ENCODE measurements at places on chromosomes 1 and 21.

DNA sequence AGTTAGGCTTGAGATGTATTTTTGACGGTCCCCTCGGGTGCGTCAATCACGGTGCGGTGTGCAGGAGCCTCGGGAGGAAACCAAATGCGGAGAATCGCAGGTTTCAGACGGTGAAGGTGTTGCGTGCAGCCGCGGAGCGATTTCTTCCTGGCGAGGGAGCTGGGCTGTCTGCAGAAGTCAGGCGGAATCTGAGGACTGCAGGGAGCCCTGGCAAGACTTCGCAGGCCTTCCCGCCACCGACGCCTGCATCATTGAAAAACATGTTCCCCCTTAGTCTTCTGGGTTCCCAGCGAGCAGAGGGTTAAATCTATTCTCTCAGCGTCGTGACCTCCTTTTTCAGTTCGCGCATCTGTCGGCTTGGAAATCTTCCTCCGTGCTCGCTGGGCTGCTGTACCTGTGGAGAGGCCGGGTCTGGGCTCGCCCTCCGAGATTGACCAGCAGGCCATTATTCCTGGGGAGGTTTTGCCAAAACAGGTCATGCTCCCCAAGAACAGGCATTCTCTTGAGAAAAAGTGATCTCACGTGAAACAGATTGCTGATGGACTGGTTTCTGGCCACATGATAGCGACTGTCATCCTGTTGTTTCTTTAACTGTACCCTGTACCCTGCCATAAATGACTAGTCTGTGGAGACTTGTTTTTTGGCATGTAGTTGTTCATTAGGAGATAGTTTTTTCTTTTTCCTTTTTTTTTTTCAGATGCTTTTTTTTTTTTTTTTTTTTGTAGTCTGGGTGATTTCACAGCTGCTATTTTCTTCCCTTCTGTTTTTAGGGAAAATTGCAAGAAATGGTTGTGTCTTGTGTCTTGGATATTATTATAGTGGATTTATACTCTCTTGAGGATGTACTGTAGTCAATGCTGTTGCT lies 894 bp downstream of the EPB41 start:
- DNase-seq: peak; percentile 5

DNA sequence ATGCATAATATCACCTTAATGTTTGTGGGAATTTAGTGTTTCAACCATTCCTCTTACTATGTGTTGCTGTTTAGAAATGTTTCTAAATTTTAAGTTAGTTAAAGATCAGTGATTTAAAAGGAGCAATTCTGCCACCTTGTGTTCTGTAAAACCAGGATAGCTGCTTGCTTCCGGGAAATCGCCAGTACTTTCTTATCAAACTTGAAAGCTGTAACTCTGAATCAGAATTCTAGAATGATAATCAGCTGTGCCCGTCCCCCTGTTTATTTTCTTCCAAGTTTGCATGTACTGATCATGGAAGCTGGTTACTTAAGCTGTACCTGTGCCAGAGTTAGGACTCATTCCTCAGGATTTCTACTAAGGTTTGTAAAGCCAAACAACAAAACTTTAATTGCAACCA lies 656.4 kb downstream of the LTN1 start:
- no peak for DNase-seq

DNA sequence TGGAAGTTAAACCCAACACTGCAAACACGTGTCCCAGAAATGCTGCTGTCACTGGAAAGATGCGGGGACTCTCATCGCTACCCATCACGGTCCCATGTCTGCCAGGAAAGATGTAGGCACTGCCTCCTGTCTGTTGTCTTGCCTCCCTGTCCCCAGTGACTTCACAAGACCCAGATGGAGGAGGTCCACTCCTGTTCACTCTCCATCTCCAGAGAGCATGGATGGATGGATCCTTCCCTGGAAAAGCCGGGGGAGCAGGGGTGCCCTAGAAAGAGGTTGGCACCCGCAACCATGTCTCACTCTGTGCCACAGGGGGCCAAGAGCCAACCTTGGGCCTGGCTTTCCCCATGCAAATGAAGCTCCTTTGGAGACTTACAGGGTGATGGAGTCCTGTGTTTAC lies 135.5 kb downstream of the GLIS1 start:
- DNase-seq: no peak

- no peak for DNase-seq
Observed at GRCh38 chr1:237394281-237394680, 352.3 kb downstream of the RYR2 start.

DNA sequence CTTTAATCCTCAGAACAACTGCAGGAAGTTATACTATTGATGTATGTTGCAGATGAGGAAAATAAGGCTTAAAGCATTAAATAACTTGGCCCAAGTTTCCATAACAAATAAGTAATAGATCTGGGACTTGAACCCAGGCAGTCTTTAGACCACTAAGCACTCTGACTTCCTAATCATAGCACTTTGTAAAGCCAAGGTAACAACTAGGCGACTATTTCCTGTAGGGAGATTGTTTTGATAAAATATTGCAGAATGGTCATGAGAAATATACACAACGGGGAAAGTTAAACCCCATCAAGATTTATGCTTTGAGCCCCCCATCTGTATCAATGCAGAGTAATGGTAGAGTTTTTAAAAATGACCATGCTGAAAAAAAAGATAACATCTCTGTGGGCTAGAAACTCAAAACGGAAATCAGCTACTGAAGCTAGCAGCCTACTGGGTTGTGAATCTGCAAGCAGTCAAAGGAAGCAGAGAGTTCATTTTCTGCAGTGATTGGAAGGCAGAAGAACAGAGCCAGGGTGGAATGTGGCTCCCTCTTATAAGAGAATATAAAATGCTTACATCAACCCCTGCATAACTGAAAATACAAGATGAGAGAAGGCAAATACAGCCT lies 111.2 kb upstream of the OLIG2 start:
- DNase-seq: no peak

DNA sequence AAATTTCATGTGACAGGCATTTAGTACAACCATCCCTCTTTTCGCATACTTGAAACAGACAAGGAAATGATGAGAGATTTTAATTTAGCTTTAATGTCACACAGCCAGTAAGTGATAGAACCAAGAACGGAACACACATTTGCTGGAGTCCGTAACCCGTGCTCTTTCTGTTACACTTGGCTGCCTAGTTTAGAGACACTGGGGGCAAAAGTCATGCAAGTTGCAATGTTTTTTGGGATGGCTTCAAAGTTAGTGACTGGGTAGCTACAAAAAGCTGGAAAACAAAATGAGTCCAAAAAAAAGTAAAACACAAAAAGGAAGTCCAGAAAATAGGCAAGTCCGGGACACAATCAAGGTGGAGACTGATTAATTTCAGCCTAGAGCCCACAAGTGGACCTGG lies 5.9 kb downstream of the NID1 start:
- no peak for DNase-seq

- DNase-seq: peak; percentile 39
Observed at GRCh38 chr1:98048244-98048643, 127.4 kb upstream of the DPYD start.

DNA sequence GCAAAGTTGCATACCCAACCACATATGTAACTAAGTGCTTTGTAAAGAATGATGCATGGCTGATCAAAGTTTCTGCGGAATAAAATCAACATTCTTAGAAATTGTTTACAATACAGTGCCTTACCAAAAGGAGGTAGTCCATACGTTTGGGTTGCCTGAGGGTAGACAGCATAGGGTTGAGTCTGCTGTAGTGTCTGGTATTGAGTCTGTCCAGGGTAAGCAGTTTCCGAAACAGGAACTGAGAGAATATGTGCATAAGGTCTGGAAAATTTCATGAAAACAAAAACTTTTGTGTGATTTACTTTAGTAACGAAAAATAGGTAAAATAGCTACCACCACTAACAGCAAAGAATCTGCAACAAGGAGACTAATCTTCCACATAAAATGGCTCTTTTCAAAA lies 53.0 kb downstream of the EYA3 start:
- no peak for DNase-seq

DNA sequence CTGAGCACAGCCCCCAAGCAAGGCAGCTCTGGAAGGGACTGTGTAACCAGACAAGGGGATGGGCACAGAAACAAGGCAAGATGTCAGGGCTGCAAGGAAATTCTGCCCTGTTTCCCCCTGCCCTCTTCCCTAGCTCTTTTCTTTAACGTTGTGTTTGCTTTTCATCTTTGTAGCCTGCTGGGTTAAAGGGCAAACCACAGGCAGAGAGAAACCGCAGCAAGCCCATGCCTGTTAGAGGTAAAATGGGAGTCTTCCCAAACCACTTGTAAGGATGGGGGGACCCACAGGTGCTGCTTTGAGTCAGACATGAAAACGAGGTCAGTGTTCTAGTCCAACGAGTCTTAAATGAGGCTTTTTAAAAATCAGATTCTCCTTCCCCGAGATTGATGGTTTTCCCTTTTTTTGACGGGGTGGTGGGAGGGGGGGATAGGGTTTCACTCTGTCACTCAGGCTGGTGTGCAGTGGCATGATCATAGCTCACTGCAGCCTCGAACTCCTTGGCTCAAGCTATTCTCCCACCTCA lies 13.3 kb downstream of the TGFBR3 start:
- no peak for DNase-seq

- DNase-seq: no peak
Observed at GRCh38 chr1:195981448-195982139, 626.6 kb downstream of the KCNT2 start.

DNA sequence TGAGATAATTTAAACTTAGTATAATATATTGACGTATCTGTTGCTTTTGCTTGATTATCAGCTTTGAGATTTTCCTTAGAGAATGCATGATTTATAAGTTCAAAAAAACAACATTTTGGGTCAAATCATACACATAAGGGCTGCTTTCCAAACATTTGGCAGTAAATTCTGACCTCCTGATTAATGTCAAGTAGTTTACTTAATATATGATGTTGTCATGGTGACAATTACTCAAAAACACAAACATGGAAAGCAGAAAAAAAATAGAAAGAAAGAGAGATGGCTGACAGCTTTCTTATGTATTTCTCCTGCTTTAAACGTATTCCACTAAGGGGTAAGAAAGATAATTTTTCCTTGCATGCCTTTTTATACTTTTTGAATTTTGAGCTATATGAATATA lies 258.2 kb upstream of the C1orf105 start:
- DNase-seq: no peak

DNA sequence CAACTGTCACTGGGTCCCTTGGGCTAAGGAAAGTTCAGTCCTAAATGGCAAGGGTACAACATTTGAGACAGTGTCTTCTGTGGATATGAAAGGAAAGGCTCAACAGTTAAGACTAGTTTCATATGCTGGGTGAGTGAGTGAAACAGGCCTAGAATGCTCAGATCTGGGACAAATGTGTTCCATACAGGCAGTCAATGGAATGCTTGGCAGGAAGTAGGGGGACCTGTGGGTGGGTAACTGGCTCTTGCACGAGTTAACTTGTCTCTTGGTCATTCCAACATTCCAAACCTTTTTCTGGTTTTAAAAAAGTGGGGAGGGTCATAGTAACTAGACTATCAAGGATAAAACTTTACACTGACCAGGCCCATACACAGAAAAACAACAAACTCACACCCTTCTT lies 17.8 kb upstream of the ADAM30 start:
- DNase-seq: no peak

DNA sequence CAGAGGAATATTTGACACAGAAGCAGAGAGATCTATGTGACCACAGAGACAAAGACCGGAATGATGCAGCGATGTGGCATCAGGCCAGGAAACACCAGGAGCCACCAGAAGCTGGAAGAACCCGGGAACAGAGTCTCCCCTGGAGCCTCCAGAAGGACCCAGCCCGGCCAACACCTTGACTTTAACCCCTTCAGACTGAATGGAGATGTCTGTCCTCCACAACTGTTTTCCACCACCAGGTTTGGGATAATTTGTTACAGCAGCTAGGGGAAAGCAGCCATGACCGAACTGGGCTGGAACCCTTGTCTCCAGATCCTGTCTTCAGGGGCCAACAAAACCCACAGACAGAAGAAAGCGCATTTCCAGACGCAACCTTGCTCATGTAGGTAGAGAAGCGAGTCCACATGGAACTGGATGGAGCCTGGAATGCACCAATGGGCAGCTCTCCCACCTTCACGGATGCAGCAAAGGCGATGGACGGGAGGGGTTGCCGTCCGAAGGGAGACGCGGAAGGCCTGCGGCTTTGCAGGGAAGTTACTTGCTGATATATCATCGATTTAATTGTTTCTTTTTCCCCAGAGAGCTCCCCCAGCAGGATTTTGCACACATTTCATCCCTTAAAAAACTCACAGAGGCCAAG lies 396.6 kb downstream of the NPHP4 start:
- no peak for DNase-seq

DNA sequence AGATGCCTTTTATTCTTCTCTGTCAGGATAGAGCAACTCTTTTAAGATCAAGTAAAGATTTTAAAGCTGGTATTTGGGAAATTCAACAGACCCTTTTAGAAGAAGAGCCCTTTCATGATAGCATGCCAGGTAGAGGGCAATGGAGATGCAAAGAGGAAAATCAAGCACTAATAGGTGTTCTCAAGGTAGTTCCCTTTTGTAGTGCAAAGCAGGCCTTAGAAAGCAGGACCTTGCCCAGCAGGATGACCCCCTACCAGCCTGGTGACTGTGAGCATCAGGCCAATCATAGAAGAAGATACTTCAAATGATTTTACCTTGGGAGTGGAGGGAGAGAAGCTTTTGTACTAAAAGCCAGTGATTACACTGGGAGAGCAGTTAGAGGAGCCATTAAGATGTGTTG lies 381.4 kb upstream of the ZRANB2 start:
- no peak for DNase-seq

DNA sequence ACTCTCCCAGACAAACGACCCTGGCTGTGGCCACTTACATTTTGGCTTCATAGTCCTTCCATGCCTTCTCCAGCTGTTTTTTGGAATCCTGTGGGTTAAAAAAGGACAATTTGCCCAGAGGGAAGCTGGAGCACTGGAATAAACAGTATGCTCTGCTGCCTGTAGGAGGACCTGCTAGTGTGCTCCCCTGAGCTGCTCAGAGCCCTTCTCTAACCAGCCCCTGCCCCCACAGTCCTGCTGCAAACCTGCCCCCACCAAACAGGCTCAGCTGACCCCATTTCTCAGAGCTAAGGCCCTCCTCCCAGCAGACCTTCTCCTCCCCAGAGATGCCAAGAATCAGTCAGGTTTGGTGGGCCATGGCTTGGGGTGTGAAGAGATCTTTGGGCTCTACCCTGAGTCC lies 26.9 kb upstream of the TCEA3 start:
- DNase-seq: no peak

DNA sequence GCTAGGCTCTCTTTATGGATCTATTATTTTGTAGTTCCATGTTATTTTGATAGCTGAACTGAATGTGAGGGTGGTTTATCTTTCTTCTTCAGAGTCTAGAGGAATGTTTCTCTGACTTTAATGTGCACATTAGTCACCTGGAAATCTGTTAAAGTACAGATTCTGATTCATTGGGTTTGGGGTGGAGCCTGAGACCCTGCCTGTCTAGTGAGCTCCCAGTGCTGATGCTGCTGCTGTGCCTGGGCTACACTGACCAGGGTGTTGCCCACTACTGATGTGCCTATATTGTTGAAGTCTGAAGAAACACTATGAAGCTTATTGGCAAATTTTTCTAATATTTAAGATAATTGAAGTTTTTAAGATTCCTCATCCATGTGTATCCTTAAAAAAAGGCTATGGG lies 35.9 kb downstream of the CD46 start:
- DNase-seq: no peak

Data from stimulated activated CD8-positive, alpha-beta memory T cell treated with anti-CD3 and anti-CD28 coated beads, Interleukin-15, amount 100 ng/mL, for 1 hour (primary cell).